ENCODE measurements at places on chromosomes 11 and 22.

GRCh38 chr11:41254966-41255365 is 204.5 kb downstream of the LRRC4C start:
- no peak for DNase-seq

DNA sequence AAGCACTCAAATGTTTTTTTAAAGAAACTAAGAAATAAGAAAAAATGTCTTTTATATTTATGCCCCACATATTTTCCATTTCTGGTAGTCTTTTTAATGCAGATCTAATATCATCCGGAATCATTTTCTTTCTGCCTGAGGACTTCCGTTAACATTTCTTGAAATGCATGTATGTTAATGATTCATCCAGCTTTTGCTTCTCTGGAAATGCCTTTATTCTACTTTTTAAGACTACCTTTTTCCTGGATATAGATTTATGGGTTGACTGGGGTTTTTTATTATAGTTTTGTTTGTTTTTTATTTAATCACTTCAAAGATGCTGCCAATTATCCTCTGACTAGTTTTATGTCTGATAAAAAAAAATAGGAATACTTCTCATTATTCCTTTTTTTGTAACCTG is 57.1 kb upstream of the LDLRAD3 start:
- no peak for DNase-seq

DNA sequence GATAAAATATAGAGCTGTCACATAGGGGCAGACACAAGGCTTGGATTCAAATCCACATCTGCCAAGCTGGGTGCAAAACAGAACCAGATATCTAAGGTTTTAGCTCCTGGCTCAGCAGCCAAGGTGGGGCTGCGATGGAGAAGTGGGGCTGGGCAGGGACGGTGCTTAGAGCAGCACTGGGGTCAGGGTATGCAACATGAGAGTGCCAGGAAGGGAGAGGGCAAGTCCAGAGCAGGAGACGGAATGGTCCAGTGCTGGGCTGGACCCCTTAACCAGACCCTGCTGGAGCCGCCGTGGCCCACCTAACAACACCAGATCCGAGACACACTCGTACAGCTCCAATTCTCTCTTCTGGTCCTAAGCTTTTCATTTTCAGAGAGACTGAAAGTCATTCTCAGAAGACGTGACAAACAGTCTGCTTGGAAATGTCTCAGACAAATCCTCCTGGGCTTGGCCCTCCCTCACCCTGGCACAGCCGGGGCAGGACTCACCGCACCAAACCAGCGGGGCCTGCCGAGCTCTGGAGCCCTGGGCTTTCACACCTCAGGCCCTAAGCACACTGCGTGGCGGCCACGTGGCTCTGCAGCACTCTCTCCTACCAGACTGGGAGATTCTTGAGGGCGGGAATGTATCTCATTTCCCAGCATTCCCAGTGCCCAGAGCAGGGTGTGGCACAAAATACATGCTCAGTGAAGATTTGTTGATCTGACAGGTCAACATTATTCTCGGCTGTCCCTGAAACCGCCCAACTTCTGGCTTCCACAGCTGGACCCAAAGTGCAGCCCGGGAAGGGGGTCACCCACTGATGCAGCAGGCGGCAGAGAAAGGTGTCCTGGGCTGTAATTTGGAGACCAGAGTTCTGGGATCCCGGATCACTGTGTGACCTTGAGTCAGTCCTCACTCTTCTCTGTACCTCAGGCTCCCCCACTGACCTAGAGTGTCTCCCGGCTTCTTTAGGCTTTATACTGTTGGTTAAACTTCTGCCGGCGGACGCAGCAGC is 11.6 kb downstream of the LRRC32 start:
- no peak for DNase-seq

- no peak for DNase-seq
Observed at GRCh38 chr22:39345231-39345630, 4.6 kb upstream of the SYNGR1 start.

- no peak for DNase-seq
Observed at GRCh38 chr11:128551058-128551457, 36.3 kb downstream of the ETS1 start.

All from pulmonary artery endothelial cell (primary cell).